Brain (organoid and tissue), 16 donors: ENCODE measurements at places on chromosomes 1 and 21. TPM values are rescaled to one million over a fixed set of nuclear protein-coding genes. Genes with fewer than 3 reads are reported as not detected.

GRCh38 chr1:198278943-198279342 is 122.1 kb downstream of the NEK7 start:
- DNase-seq: no peak

DNA sequence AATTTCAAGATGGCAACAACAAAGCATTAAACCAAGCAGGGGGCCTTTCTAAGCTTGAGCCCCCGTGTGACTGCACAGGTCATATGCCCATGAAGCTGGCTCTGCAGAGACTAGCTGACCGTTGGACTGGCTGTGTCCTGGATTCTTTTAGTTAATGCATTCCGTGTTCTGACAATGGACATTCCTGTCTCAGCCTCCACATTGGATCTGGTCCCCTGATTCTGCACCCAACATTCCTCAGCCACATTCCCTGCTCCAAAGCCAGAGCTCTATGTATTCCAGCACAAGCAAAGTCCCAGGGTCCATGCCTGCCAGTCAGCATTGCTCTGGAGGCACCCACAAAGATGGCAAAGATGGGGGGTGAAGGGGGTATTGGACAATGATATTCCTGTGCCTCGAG is 5.1 kb upstream of the NAV1 start:
- DNase-seq: no peak

- no peak for DNase-seq
Measured at GRCh38 chr1:100391675-100392074, 39.4 kb downstream of the CDC14A start.

GRCh38 chr21:14987370-14988170 is 77.2 kb downstream of the NRIP1 start:
- no peak for DNase-seq

DNA sequence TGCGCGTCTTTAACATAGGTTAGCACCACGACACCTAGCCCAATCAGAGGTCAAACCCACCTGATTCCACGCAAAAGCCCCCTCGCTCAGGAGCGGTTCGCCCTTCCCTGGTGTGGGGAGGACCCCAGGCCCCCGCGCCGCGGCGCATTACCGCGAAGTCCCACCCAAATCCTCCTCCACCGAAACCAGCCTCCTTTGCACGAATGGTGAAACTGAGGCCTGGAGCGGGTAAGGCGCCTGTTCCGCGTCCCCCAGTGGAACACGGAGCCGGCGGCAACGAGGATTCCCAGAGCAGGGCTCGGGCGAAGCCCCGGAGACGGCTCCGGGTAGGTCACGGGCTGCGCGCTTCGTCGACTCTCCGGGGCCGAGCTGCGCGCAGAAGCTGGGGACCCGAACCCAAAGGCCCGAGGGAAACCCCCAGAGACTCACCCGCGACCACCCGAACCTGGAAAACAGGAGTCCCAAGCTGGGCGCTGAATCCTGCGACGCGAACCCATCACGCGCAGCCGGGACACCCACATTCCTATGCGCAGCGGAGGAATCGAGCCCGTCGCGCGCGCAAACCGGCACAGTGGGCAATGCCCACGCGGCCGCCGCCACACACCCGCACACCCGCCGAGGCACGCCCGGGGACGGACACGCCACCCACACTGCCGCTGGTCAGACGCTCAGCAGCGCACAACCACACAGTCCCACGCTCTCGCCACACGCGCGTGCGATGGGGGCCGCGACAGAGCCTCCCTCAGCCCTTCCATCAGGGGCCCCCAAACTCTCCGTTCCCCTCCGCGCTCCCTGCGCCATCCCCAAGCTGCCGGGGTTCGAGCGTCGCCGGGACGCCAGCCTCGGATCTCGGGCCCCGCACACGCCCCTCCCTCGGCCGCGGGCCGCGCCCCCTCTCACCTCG is 507 bp downstream of the GLIS1 start:
- no peak for DNase-seq

DNA sequence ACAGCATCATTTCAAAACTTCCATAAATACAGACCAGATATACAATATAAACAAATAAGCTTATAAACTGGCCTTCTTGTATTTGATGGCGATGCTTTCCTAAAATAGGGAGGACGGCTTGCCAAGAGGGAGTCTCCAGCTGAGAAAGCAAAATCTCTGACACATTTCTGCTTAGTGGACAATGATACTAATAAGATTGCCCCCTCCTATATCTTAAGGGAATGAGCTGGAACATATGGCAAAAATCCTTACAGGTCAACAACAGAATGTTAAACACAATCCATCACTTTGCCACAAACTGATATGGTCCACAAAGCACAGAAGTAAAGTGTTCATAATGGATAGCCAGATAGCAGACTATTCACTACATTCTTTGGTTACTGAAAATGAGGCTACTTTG is 7.1 kb upstream of the GADD45A start:
- no peak for DNase-seq

DNA sequence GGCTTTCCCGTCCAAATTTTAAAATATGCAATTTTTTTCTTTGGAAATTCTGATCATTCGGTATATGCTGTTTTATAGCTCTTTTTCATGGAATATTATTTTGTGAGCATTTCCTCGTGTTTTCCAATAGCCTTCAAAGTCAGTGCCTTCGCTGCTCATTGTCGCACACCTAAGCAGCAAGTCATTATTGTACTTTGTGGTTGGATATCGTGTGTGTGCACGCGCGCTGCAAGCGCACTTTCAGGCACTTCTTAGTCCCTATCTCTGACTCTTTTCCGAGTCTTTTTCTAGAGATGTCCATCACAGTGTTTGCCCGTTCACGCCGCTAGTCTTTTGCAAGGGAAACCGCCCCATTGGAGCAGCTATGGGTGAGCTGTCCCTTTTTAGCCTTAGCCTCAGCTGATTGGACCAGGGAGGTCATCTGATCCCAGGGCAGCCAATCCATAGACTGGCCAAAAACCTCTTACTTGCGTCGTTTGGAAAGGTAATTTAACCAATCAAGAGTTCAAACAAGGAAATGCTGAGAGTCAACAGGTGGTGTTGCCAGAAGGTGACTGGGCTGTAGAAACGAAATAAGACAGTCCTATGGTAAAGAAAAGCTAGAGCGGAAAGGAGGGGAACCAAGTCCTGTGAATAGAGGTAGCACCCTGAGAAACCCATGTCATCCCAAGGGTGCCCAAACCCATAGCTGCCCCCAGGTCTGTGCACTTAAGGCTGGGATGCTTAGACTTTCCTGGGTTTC is 710 bp upstream of the HYI start:
- peak; percentile 92 for DNase-seq

GRCh38 chr1:14616632-14617396 is 18.3 kb downstream of the KAZN start:
- no peak for DNase-seq

- DNase-seq: peak; percentile 88
Measured at GRCh38 chr1:217089361-217090014, 366.3 kb upstream of the ESRRG start.

DNA sequence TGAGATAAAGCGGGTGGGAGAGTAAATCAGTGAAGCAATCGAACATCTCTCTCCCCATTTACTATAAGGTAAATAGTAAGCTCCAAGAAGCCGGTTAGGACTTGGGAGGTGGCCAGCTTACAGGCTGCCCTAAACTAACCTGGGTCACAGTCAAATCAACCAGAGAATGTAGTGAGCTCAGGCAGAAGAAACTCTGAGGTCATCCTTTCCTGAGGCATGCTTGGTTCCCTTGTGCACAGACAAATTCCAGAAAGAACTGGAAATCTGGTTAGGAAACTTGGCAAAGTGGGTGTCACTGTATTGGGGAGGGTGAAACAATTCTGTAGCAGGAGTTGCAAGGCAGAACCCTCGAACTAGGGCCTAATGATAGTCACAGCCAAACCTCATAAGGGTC is 72.5 kb downstream of the NTMT2 start:
- DNase-seq: no peak

DNA sequence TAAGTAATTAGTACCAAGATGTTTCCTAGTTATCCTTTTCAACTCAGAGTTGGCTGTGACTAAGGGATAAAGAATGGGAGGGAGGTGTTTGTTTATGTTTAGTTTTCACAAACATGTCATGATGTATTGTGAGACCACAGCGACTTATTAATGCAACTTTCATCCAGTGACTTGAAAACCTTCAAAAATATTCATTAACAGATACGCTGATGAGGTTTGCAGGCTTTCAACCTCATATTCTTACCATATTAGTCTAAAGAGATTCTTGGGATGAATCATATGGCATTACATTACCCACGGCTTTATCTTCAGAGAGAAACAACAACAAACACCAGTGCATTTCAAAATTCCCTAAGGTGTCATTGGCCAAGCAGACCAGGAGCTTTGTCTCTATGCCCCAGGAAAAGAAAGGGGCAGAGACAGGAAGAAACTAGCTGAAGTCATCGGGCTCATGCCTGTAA is 36.4 kb downstream of the PALMD start:
- DNase-seq: no peak

- peak; percentile 65 for DNase-seq
Measured at GRCh38 chr1:12276225-12276624, 46.4 kb downstream of the VPS13D start.

DNA sequence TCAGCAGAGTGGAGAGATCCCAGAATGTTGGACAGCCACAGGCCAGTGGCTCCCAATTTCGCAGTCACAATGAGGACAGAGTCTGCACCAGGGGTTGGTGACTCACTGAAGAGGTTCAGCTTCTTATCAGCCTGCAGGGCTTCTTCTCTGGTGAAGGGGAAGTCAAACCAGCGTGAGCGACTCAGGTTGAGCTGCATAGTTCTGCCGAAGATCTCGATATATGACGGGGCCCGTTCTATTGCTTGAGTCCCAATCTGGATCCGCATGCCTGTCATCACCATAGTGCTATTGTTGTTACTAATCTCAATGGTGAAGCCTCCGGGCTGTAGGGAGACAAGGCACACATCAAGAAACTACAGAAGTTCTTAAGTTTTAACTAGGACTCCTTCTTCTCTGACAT is 58.5 kb downstream of the UBR4 start:
- DNase-seq: no peak

GRCh38 chr1:167455786-167456446 is 62.4 kb downstream of the CD247 start:
- peak; percentile 85 for DNase-seq

GRCh38 chr1:74356493-74356892 is 121.3 kb downstream of the TNNI3K start:
- DNase-seq: peak; percentile 18

GRCh38 chr1:93666613-93667384 is 14.8 kb downstream of the BCAR3 start:
- no peak for DNase-seq

DNA sequence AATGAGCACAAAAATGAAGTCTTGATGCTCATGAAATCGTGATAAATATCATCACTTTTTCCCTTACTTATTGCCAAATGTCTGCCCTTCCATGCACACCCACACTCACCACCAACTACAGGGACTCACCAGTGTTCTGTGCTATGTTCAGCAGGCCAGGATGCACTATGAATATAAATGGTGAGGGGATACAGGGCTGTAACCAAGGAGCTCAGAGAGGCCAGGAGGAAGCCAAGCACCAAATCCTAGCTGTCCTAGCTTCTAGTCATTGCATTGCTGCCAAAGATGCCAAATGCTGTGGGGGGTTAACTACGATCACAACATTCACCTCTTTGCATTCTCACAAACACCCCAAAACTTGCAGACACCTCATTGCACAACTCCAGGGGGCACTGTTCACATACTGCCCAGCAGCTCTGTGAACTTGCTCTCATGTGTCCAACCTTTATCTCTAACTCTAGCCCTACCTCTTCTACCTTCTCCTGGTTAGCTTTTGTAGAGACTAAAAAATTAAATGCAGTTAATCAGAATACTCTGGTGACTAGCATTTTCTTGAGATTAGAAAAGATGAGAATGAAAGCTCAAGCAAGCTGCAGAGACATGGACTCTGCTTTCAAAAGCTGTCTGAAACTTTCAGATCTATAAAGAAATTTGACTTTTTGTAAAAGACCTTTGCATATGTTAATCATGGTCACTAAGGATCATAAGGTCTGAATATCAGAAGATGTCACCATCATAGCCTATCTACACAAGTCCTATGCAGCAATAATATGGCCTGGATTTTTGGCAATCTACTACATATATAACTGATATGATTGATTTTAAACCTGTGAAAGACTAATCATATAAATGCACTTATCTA is 13.9 kb upstream of the KIF14 start:
- peak; percentile 36 for DNase-seq

DNA sequence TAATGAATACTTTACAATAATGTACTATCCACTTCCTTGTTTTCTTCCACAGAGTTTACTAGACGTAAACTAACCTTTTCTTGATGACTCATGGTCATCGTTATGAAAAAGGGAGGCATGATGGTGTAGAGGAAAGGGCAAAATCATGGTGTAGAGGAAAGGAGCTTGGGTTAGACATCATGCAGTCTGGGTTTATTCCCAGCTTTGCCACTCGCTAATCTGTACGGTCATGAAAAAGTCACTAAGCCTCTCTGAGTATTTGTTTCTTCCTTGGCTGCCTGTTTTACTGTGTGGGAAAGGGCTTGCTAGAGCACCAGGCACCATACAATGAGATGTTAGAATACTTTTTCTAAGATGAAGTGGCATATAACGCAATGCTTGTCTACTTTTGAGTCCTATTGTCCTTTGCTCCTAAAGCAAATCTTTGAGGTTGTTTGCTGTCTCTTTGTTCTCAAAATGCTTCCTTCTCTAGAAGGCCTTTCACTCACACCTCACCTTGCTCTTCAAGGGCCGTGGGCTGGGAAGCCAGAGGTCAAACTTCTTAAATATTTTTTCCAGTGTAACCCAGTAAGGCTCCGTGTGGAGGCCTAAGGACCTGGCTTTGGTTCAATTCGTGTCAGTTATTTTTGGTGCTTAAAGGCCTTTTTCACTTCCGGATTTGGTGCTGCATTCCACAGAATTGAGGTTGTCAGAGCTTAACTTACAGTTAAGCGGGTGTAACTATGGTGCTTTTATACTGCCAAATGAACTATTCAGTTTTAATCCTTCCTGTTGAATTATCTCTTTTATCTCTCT is 9.9 kb upstream of the ETV3 start:
- DNase-seq: no peak

GRCh38 chr1:226674892-226675714 is 64.0 kb downstream of the ITPKB start:
- DNase-seq: no peak

DNA sequence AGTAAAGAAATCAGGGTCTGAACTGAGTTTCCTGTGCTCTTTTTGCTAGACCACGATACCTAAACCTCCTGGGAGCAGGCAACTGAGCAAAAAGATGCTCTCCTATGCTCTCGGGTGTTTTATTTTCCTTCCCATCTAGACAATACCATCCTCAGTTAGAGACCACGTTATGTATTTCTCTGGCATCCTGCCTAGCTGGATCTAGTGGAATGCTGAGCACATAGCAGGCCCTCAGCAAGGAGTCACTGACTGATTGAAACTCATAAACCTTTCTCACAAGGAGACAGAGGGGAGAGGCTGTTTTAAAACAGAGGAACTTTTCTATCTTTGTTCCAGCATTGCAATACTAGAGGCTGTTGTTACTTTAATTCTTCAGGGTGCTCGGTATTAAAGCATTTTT is 168.0 kb downstream of the CYYR1 start:
- DNase-seq: peak; percentile 17

The KCNA3 gene
- polyA plus RNA-seq: 4.5 TPM

The TEX38 gene
- polyA plus RNA-seq: not detected

The CCDC30 gene
- polyA plus RNA-seq: 7.2 TPM

The CD1E gene
- polyA plus RNA-seq: not detected

The CYP4A11 gene
- polyA plus RNA-seq: 0.15 TPM

The ZNF436 gene
- polyA plus RNA-seq: 12.2 TPM

The LCE1A gene
- polyA plus RNA-seq: not detected

The SELE gene
- polyA plus RNA-seq: 0.20 TPM

The IL20 gene
- not detected for polyA plus RNA-seq

The F11R gene
- polyA plus RNA-seq: 148 TPM

The NR5A2 gene
- 0.53 TPM for polyA plus RNA-seq

The TMEM79 gene
- polyA plus RNA-seq: 8.4 TPM

The TSPEAR gene
- 2.4 TPM for polyA plus RNA-seq

The ADORA1 gene
- 32.5 TPM for polyA plus RNA-seq
